ENCODE measurements at places on chromosomes 2 and 18.

- no peak for DNase-seq
Observed at GRCh38 chr18:9906481-9906880, 7.3 kb upstream of the VAPA start.

DNA sequence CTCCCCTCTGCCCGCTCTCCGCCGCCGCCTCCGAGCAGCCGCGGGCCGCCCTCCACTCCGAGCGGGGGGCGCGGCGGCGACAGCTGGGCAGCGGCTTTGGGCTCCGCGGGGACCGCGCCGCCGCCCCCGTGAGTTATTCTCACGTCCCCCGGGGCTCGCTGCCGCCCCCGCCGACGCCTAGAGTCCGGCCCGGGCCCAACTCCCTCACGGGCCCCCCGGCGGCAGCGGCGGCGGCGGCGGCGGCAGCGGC, 645 bp downstream of the MIB1 start:
- DNase-seq: no peak

DNA sequence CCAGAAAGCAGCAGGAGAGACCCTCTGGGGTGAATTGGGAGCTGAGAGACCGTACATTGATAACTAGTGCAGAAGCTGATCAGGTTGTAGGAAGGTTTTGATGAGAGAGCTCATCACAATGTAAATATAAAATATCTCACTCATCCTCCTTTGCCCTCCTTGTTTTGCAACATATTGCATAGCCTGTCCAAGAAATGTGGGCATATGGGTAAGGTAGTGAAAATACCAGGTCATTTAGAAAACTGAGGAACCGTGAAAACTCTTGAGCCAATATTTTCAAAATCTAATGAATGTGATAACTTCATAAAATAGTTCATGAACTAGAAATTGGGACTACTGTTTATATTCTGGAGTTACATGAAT, 31.4 kb downstream of the C18orf54 start:
- no peak for DNase-seq

DNA sequence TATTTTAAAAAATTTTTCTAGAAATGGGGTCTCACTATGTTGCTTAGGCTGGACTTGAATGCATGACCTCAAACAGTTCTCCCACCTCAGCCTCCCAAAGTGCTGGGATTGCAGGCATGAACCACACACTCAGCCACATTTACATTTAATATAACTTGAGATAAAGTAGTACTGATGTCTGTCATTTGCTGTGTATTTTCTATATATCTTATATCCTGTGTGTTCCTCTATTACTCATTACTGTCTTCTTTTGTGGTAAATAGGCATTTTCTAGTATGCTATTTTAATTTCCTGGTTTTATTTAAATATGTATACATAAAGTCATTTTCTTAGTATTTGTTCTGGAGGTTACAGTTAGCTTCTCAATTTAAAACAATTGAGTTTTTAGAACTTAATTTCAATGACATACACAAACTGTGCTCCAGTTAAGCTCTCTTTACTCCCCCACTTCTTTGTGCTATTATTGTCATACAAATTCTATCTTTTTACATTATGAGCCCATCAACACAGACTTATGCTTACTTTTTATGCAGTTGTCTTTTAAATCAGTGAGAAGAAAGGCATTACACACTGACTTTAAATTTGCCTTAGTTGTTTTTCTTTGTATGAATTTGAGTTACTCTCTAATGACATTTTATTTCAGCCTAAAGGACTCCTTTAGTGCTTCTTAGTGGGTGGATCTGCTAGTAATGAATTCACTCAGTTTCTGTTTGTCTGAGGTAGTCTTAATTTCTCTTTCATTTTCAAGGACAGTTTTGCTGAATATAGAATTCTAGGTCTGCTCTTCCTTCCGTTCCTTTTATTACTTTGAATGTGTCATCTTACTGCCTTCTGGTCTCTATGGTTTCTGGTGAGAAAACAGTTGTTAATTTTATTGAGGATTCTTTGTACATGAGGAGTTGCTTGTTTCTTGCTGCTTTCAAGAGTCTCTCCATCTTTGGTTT, 6.2 kb upstream of the INPP4A start:
- no peak for DNase-seq

DNA sequence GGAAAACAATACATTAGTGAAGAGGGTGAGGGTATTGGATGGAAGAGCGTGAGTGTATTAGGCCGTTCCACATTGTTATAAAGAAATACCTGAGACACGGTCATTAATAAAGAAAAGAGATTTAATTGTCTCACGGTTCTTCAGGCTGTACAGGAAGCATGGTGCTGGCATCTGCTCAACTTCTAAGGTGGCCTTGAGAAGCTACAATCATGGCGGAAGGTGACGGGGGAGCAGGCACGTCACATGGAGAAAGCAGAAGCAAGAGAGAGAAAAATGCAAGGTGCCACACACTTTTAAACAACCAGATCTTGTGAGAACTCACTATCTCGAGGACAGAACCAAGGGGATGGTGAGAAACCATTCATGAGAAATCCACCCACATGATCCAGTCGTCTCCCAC, 18.2 kb downstream of the HPCAL1 start:
- no peak for DNase-seq

GRCh38 chr2:132581991-132582738, 87.8 kb downstream of the LYPD1 start:
- no peak for DNase-seq

DNA sequence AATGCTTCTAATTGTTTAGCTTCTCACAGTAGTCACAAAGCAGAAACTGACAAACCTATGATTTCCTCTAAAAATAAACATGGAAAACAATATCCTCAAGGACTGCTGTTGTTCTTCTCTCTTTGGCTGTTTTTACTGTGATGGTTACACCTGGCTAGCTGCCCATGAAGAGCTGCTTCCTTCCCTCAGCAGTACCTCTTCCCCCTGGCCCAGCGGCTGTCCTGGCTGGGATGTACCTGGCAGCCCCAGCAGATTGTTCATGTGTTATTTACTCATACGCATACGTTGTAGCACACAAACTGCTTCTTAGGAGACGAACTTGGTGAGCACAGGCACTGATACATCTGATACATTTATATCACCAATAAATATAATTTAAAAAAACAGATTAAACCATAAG, 27.4 kb downstream of the NEMP2 start:
- DNase-seq: no peak

GRCh38 chr2:36798724-36799123, 102.2 kb downstream of the VIT start:
- no peak for DNase-seq

GRCh38 chr18:9106800-9107584, 4.5 kb downstream of the NDUFV2 start:
- DNase-seq: no peak

DNA sequence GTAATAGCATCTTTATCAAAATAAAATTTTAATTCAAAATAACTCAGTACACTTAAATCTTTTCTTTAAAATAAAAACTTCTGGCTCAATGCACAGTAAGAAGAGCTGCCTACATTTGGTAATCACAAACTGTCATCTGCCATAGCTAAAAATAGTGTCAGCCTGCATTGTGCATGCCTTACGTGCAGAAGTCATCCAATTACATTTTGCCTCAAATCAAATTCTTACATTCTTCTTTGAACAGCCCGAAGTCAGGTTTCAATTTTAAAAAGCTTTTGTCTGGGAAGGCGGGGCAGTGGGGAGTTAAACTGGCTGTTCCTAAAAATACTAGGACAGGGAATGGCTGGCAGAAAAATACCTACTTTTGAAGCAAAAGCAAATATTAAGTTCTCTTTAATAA, 51.1 kb downstream of the RTN4 start:
- DNase-seq: no peak

DNA sequence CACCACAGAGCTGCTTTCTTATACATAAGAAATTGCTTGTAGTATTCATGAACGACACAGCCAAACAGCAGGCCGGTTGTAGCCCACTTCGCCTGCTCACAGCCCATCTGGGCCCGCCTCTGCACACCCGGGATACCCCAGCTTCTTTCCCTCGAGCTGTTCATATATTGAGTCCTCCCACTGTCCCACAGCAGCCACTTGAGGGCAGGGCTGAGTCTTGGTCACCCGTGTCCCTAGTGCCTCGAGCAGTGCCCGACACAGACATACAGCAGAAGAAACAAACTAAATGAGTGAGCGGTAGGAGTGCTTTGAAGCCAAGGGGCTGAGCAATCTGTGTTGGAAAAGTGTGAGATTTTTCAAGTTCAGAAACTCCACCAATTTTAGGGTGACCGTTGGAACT, 251.4 kb downstream of the KLHL29 start:
- DNase-seq: no peak

DNA sequence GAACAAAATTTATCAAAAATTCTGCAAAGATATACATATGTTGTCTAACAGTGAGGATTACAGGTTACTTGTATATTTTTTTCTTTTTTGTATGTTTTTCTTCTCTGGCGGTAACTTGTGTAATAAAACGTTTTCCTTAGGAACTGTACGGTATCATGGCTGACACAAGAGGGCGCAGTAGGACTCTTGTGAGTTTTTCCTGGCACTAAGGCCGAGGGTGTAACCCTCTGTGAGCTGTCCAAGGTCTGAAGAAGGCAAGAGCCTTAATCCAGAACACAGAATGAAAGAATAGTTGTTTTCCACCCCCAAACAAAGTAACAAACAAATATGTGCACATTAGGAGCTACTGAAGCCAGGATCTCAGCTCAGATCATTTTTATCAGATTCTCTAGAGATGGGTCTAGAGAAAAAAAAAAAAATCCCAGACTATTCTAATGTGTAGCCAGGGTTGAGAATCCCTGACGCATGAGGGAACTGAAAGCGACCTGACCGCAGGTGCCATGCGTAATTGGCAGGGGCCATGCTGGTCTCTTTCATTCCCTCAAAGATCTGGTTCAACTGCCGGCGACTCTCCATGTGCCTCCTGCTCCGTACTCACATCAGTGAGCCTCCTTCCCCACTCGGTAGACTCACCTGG, 27.0 kb downstream of the TMEM200C start:
- peak; percentile 71 for DNase-seq

GRCh38 chr2:158128168-158128973, 26.7 kb downstream of the UPP2 start:
- peak; percentile 92 for DNase-seq

- no peak for DNase-seq
Observed at GRCh38 chr18:9760641-9761040, 52.5 kb downstream of the RAB31 start.

- DNase-seq: no peak
Observed at GRCh38 chr2:199382091-199382490, 75.6 kb downstream of the SATB2 start.

- DNase-seq: no peak
Observed at GRCh38 chr2:3193443-3194330, 183.9 kb downstream of the EIPR1 start.

GRCh38 chr2:233844836-233845235, 9.5 kb downstream of the HJURP start:
- DNase-seq: no peak

- no peak for DNase-seq
Observed at GRCh38 chr2:31802711-31803110, 208.1 kb downstream of the MEMO1 start.

- DNase-seq: peak; percentile 80
Observed at GRCh38 chr2:217950401-217950871, 52.4 kb downstream of the TNS1 start.

DNA sequence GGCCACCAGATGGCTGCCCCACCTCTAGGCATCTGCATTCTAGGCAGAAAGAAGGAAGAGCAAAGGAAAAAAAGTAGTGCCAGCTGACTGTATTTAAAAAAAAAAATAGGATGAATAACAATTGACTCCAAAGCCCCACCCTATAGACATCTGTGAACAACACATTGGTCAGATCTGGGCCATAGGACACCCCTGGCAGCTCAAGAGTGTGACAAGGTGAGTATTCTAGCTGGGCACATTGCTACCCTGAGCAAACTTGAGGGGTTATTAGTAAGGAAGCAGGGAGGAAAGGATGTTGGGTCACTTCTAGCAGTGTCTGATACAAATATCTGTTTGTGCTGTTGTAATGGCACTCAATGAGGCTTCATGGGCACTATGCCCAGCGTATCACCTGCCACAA, 58.6 kb upstream of the NPAS2 start:
- DNase-seq: no peak

- no peak for DNase-seq
Observed at GRCh38 chr2:2291500-2292260, 39.4 kb downstream of the MYT1L start.

DNA sequence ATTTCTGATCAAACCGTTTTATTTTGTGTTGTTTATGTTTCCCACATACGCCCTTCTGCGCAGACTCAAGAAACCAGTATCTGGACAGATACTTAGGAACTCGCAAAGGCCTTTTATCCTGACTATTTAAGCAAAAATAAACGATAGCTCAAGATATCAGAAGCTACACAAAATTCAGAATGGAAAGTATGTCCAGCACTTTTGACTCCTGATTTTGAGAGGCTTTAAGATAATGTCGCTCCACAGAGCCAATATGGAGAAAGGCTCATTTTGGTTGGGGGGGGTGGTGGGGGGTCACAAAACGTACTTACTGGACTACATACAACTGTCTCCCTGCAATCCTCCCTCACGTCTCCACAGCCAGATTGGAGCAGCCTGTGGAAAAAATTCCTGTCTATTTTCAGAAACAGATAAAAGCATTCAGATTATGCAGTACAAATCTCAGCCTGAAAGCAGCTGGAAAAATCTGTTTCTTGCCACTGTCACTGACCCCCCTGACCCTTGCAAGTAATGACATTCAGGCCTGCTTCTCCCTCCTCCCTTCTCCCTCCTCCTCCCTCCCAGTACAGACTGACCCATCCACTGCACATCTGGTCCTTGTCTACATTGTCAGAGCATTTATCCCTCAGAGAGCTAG, 34.9 kb upstream of the LCLAT1 start:
- DNase-seq: peak; percentile 50

DNA sequence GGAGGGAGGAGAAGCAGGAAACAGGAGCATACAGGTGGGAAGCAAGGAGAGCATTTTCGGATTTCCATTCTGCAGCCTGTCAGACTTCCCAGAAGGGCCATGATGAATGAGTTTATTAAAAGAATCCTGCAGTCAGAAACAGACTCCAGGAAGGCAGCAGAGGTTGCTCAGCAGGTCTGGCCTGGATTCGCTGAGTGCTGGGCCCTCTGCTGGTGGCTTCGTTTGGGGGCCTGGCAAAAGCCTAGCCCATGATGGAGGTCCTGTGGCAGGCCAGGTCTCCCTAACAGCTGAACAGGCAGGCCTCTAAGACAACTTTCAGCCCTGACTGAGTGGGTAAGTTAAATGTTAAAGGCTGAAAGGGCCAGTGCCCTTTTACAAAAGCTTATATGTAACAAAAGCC, 108.2 kb upstream of the CAPN13 start:
- DNase-seq: no peak

DNA sequence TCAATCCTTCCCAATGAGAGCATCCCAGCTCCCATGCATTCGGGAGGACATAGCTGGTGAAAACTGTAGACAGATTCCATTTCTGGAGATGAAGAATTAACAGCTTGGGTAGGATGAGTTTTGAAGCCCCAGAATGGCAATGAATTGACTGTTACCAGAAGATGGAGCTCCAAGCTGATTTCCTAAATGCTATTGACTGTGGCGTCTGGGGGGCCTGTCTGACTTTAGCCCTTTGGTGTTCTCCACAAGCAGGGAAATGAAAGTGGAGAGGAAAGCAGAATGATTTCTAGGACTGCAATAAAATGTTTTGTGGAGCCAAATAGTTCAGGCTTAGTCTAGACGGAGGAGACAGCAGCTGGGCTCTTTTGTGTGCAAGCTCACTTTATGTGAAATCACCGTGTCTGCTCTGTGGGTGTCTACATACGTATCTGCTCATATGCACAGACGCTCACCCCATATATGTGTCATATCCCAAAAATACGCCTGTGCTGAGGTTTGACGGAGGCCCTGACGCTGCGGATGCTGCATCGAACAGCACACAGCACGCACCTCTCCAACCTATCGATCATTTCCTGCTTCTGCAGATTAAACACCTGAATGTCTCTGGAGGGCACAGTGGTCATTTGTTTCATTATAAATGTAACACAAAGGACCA, 166.4 kb upstream of the PXDN start:
- no peak for DNase-seq
